Activated gamma-delta T cell treated with anti-CD3 and anti-CD28 coated beads, Interleukin-2, amount 50 U/mL, for 16 hours (primary cell): ENCODE measurements at places on chromosomes 4 and X.

GRCh38 chr4:146916479-146917076, 29.1 kb downstream of the TTC29 start:
- DNase-seq: no peak

DNA sequence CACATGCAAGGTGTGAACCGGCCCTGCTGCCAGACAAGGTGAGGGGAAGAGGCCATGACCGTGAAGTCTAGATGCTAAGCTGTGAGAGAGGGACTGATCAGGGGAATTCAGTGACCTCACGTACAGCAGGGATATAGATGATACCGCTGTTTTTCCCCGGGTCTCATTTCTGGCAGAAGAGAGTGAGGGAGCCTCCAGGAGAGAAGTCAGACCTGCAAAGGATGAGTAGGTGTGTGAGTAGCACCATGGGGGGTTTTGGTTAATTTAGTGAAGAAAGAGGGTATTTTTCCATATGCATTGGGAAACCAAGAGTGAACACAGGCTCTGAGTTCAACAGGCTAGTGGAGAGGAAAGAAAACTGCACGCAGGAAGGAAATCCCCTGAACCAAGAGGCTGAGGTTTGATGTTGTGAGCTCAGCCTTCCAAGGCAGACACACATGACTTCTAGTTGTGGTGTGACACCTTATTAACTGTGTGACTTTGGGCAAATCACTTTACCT, 127.6 kb upstream of the GATB start:
- DNase-seq: no peak

DNA sequence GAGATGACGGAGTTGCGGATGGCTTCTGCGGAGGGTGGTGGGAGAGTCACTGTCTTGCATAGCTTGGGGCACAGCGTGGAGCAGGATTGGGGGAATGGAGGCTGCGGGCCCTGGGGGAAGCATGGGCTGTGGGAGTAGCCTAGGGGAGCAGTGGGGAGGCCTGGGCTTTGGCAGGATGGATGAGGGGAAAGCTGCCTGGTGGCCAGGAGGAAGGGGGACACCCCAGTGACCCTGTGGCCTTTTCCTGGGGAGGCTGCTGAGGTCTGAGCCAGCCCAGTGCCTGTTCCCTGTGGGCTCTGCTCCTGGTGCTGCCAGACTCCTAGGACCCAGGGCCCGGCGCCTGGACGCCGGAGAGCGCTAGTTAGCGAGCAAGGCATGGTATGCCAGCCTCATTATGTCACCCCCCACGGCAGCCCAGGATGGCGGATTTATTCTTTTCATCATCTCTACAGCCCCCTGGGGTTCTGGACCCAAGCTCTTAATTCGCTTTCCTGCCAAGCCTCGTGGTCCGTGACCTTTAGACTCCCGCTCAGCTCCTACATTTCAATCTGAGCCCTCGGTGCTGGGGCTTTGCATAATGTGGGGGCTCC, 39.8 kb downstream of the SORCS2 start:
- DNase-seq: no peak

DNA sequence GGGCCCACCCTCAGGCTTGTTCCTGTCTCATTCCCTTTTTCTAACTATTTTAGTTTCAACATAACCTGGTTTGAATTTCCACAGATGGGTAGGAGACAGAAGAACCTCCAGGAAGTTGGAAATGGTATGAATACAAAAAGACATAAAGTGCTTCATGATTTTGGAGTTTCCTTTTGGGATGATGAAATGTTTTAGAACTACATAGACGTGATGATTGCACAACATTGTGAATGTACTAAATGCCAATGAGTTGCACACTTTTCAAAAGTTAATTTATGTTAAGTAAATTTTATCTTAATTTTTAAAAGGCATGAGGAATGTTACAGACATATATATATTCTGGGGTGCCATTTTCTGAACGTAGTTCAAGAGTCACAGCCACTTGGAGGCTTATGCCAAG, 41.1 kb upstream of the IBSP start:
- DNase-seq: no peak

DNA sequence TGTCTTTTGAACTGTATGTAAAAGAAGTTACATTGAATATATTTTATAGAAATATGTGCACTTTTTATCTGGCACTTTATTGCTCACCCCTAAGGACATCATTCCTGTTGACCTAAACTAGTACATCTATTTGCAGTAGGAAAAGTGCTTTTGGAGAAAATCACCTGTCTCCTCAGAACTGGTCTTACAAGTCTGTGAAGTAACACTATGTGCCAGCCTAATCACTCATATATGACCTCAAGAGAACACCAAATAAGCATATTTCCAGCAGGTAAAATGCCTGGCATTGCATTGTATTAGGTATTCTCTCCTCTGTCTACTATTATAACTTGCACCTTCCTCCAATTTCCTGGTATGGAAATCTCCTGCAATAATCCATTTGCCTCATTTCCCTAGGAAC, 4.0 kb upstream of the GASK1B start:
- no peak for DNase-seq

DNA sequence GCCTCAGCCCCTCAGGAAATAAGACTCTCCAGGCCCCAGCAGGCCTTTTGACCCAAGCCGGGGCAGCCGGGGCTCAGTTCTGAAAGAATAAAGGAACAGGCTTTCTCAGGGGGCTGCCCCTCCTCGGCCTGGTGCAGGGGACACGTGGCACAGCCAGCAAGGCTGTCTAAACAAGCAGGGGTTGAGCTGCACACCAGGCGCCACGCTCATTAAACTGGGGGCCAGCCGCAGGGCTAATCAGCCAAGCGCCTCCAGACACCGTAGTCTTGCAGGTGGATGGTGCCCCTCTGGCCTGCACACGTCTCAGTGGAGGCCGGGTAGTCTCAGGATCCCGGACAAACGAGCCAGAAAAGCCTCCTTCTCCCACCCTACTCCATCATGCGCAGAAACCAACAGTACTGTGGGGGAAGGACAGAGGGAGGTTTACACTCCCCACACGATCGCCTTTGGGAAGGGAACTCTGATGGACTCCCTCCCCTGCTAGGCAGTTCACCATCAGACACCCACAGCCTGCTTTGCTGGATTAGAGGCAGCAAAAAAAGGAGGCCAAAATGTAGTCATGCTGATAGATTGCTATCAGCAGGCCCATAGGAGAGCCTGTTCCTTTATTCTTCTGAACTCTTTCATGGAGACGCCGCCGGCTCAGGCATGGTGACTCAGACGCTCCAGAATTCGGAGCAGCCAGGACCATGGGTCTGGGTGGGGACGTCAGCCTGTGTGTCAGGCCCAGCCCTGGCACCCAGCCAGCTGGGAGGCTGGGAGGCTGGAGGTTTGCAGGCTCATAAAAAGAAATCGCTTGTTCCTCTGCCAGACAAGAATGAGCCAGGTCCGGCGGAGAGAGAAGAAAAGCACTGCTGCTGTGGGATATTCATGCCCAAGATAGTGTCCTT, 342.4 kb downstream of the BCOR start:
- no peak for DNase-seq

DNA sequence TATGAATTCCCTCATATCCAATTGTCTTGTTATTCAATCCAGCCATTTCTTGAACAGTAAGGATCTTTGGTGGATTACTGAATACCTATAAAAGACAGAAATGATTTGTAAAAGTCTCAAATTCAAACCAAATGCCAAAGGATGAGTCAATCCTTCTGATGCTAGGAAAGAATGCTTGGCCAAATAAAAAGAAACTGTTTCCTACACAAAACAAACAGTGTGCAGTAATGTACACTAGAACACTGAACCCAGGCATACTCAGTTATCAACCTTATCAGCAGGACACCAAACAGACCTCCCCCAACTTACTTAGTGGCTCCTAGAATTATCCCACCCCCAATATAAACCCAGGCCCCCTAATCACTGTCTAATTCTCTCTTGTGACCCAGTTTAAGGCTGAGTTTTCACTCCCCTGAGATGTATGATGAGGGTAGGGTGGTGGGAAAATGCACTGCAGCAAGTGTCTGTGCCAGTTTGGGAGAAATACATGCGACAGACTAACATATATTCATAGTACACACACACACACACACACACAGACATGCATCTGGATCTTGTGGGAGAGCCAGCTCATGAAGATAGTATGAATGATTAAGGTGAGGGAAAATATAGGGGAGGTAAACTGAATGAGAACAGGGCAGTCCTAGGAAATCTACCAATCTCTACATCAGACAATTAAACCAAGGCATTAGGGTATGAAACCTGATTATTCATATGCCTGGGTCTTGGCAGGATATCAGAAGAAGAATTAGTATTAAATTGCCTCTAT, 35.0 kb downstream of the CLDN2 start:
- DNase-seq: no peak

DNA sequence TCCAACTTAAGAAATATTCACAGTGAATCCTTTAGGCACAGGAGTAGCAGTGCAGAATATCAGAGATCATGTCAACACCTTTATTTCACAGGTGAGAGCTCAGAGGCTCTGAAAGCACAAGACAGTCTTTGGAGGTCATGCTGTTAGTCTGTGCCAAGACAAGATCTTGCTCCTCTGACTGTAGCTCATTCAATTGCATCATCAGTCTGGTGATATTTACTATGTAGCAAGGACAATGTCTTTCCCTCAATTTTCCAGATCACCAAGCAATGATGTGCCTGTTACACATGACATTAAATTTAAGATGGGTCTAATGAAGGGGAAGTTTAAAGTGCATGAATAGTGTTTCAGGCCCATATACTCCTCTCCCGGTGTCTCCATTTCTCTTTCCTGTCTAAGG, 277.5 kb downstream of the IL15 start:
- DNase-seq: no peak

DNA sequence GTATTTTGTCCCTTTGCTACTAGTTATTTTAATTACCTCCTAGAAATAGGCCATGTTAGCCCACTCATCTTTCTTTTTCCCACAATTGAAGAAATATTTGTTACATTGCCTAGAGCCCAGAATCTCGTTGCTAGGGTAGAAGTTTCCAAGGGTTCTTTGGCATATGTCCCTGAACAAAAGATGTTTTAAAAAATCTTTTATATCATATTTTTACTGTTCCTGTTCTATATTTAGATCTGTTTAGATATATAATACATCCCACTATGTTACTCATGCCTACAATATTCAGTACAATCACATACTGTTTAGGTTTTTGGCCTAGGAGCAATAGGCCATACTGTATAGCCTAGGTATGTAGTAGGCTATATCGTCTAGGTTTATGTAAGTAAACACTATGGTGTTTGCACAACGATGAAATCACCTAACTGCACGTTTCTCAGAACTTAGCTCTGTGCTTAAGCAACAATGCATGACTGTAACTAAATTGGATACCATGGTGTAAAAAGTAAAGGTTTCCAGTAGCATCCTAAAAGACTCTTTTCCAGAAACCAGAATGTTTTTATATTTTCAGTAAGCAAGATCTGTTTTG, 236.0 kb upstream of the SLIT2 start:
- DNase-seq: no peak

DNA sequence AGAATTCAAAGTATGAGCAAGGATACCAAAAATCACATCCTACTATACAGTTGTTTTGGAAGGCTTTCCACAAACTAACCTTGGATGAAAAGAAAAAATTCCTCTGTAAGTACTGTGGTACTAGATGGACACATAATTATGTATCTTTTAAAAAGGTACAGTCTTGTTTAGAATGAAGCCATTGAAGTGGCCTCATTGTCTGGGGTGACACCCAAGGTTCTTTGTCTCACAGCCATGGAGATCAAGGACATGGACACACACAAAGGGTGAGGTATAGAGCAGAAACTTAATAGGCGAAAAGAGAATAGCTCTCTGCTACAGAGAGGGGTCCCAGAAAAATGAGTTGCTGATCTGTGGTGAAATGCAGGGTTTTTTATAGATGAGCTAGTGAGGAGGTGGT, 16.8 kb upstream of the HERC5 start:
- DNase-seq: no peak

DNA sequence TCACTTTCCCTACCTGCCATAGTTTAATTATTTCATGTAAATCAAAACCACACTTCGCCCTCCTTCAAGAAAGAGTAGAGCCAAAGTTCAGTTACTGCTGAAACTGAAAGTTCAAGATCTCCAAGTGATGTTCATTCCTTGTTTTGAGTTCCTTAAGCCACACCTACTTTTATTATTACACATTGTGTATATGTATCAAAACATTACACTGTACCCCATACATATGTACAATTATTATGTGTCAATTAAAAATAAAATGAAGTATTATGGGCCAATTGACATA, 892.3 kb upstream of the NDST4 start:
- no peak for DNase-seq

- no peak for DNase-seq
These were observed 815.1 kb upstream of the POU3F4 start for GRCh38 chrX:82692991-82693390.

GRCh38 chr4:150679765-150680343, 97.9 kb downstream of the MAB21L2 start:
- no peak for DNase-seq

DNA sequence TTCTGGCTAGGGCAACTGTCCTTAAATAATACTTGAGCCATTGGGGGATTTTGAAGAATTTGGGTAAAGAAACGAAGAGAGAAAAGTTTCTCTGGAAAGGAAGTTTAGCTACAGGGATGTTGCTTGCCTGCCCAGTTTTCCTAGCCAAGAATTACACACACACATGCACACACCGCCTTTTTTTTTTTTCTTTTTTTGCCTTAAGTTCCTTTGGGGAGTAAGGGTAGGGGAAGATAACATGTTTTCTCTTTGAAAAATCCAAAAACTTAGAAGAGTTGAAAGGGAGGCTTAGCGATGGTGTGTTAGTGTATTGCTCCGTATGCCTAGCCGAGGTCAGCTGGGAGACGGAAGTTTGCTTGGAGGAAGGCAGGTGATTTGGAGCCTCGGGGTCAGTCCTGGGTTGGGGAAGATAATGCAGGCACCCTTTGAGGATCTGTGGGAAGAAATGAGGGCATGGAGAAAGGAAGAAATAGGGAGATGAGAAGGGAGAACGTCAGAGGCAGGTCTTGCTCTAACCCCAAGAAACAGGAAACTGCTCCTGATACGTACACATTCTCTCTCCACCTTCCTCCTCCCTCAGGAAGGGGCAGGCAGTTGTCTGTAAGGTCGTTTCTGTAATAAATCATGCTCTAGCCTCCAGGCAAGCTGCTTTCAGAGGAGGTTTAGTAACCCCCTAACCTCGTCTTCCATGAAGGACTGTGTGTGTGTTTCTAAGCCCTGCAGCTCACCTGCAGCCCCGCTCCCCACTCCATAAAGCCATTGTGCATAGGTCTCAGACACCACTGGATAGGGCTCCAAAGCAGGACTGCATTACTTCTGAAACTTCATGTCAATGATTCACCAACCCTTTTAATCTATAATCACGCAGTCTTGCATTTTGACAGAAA, 10.5 kb downstream of the KLF3 start:
- no peak for DNase-seq

GRCh38 chr4:122285285-122285684, 93.5 kb upstream of the ADAD1 start:
- DNase-seq: no peak

DNA sequence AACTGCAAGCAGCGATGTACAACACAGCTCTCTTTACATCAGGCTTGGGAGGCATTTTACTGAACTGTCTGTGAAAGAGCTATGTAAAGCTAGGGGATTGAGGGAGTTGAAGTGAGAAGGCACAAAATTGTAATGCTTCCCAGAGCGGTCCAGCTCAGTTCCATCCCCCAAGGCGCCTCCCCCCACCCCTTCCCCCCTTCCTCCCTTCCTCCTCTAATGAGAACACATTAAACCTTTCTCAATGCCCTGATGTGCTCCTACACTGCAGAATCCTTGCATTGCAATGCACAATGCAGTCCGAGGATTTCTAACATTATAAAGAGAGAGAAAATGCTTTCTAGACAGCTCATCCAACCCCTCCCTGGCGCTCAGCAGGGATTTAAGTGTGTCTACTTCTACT, 73.9 kb downstream of the CXXC4 start:
- no peak for DNase-seq
